ENCODE measurements at places on chromosomes 11 and 22.

- DNase-seq: no peak
Measured at GRCh38 chr11:103907548-103908455, 128.6 kb upstream of the DDI1 start.

GRCh38 chr11:130653838-130654636 is 205.6 kb downstream of the ADAMTS15 start:
- DNase-seq: no peak

- peak; percentile 53 for DNase-seq
Measured at GRCh38 chr11:116276051-116277044, 496.4 kb downstream of the BUD13 start.

DNA sequence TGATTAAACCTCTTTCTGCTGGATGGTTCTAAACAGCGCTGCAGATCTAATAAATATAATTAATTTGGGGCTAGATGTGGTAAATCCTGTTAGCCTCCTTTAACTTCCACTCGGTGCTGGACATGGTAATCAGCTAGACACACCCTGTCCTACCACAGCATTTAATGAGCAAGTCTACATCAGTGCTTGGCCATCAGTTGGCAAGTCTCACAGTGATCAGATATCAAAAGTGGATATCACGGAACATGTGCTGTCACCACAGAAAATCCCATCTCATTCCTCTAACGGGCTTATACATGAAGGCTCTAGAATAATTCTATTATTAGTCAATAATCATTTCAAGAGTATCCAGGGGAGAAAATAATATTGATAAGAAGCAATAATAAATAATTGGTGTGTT is 5.6 kb upstream of the USP28 start:
- DNase-seq: no peak

GRCh38 chr11:105139669-105140068 is at the start of gene CARD18:
TSS of gene CARD18 (minus strand) at chr11:105139769. CDS start at chr11:105139726, 43 bp downstream.
- no peak for DNase-seq

GRCh38 chr22:39984006-39984405 is 10.7 kb upstream of the FAM83F start:
- no peak for DNase-seq

DNA sequence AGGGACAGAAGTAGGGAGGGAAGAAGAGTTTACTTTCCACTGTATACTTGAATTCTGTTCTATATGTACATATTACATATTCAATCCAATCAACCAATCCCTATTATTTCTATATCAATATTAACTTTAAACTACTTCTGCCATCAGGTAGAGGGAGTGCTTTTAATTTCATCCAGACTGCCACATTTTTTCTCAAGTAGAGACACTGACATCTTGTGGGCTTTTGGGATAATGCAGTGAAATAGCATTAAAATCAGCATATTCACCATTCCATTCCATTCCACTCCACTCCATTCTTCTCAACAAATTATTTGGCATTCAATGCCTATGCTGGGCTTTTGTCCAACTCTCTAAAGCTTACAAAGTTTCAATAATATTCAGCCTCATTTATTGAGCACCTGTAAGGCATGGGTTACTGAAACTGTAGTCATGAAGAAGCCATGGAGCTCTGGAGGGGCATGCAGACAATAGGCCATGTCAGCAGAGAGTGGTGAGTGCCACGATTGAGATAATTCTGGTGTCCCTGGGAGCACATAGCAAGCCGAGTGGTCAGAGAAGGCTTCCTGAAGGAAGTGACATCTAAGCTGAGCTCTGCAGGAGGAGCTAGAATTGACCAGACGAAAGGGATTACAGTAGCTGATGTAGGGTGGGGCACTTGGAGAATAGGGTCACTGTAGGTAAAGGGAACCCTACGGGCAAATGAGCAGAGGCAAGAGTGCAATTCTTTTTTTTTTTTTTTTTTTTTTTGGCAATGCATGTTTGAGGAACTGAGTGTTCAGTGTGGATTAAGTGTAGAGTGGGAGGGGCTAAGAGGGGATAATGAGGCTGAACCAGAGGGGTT is 12.8 kb upstream of the CLPB start:
- DNase-seq: no peak

DNA sequence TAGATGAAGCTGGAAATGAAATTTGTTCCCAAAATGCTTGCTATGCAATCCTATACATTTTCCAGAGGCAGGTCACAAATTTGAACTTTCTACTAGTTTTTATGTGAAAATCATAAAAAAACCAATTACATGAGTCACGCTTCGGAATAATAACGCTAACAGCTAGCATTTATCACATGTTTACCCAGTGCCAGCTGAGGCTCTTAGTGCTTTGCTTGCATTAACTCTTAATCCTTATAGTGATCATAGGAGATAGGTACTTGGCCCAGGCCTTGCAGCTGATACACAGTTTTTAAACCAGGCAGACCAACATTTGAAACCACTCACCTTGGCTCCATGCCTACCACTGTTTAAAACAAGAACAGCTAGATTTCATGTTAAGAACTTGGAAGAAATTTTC is 131.8 kb upstream of the RAG2 start:
- DNase-seq: no peak

DNA sequence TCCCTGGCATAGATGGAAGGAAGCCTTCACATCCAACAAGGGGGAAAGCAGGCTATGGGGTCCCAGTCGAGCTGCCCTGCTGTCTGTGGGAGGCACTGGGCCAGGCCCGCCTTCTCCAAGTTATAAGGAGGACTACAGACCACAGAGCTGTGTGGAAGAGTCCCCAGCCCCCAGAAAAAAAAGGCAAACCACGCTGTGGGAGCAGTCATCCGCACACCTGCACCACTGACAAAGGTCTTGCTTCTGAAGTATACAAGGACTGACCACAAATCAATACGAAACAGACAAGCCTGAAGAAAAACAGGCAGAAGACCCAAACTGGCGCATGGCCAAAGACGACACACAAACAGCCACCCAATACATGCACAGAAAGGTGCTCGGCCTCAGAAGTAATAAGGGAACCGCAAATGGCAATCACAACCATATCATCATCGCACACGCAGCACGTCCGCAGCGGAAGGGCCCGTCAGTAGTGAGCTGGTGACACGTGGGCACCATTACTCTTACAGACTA is 384.1 kb downstream of the CTTN start:
- DNase-seq: no peak

GRCh38 chr11:76194872-76195668 is 11.2 kb downstream of the WNT11 start:
- DNase-seq: no peak

GRCh38 chr11:117166491-117166890 is 12.1 kb upstream of the SIDT2 start:
- DNase-seq: no peak

DNA sequence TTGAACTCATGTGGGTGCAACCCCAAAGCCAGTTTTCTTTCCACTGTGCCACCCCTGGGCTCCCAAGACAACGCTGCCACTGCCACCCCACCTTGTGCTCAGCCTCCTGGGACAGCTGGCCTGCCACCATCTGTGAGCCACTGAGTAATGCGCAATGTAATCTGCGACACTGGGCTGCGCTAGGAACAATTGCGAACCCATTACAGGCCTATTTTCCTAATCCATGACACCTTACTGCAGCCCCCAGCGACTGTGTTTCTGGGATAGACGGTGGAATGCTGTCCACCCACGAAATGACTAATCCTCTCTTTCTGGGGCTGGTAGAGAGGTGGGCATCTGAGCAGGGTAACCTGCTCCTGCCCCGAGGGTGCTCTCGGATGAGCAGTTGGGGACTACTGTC is 22.2 kb downstream of the FLRT1 start:
- DNase-seq: no peak

DNA sequence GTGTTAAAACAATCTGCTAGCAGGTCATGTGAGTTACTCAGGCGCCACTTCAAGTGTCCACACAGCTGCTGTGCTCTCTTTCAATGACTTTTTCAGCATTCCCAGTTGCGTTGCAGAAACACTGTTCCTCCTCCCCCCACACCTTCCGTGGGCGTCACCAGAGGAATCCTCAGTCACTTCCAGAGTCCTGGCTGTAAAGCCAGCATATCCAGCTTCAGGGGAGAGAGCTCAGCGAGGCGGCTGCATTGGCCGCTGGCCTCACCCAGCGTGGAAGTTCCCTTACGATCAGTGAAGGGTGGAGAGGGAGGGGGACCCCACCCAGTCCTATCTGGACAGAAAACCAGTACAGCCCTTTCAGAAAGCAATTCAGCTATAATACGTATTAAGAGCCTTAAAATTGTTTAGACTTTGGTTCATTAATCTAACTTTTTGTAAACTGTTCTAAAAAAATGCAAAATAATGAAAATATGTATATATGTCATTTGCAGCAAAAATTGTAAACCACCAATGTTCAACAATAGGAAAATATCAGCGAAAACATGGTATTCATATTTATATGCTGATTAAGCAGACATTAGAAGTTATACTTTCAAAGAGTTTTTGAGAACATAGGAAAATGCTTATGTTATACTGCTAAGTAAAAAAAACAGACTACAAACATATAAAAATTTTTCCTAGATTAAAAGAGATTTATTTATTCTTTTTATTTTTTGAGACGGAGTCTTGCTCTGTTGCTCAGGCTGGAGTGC is 2.8 kb upstream of the ANO9 start:
- DNase-seq: no peak
